ENCODE measurements at places on chromosomes 2 and 18. TPM values are rescaled to one million over a fixed set of nuclear protein-coding genes. Genes with fewer than 3 reads are reported as not detected.

The NEURL3 gene
- total RNA-seq = 0.68 TPM

The STPG4 gene
- total RNA-seq = not detected

The FOXI3 gene
- not detected for total RNA-seq

The NCK2 gene
- 42.0 TPM for total RNA-seq

The DQX1 gene
- not detected for total RNA-seq

The KCNIP3 gene
- 2.2 TPM for total RNA-seq

The HOXD4 gene
- total RNA-seq = 12.4 TPM

The KRTCAP3 gene
- not detected for total RNA-seq

The MITD1 gene
- total RNA-seq = 49.0 TPM

The WDSUB1 gene
- total RNA-seq = 3.1 TPM

The PRKCE gene
- total RNA-seq = 39.6 TPM

The SCN3A gene
- 0.35 TPM for total RNA-seq

The LHCGR gene
- total RNA-seq = not detected

The CXCR1 gene
- not detected for total RNA-seq

The ZNF385B gene
- total RNA-seq = not detected

The SLC11A1 gene
- total RNA-seq = 0.05 TPM

The MARCHF7 gene
- total RNA-seq = 100 TPM

The PDCL3 gene
- 15.1 TPM for total RNA-seq

The CCDC68 gene
- total RNA-seq = 0.97 TPM

The ALPG gene
- not detected for total RNA-seq

The EHBP1 gene
- 29.3 TPM for total RNA-seq

The BCL11A gene
- total RNA-seq = 6.1 TPM

The FHL2 gene
- total RNA-seq = 115 TPM

The KIAA2012 gene
- total RNA-seq = not detected

The AMER3 gene
- total RNA-seq = not detected

The ING5 gene
- total RNA-seq = 7.9 TPM

The MAPK4 gene
- total RNA-seq = 0.05 TPM

The CD8B2 gene
- total RNA-seq = not detected

The PROM2 gene
- total RNA-seq = 4.8 TPM

The ARHGAP25 gene
- total RNA-seq = 24.9 TPM

The KANSL1L gene
- 9.2 TPM for total RNA-seq

The TWSG1 gene
- 74.9 TPM for total RNA-seq

The CRYGC gene
- not detected for total RNA-seq

The RBM45 gene
- total RNA-seq = 16.1 TPM

The MROH2A gene
- total RNA-seq = not detected

The NYAP2 gene
- not detected for total RNA-seq

The SKA1 gene
- 1.7 TPM for total RNA-seq

The NT5C1B gene
- not detected for total RNA-seq

The SERPINB10 gene
- not detected for total RNA-seq

The EMX1 gene
- not detected for total RNA-seq

The GALNT14 gene
- total RNA-seq = 10.4 TPM

The PSMA8 gene
- total RNA-seq = not detected

All from glomerular endothelial cell (primary cell).